ENCODE measurements at places on chromosomes 11 and 22. TPM values are rescaled to one million over a fixed set of nuclear protein-coding genes. Genes with fewer than 3 reads are reported as not detected.

DNA sequence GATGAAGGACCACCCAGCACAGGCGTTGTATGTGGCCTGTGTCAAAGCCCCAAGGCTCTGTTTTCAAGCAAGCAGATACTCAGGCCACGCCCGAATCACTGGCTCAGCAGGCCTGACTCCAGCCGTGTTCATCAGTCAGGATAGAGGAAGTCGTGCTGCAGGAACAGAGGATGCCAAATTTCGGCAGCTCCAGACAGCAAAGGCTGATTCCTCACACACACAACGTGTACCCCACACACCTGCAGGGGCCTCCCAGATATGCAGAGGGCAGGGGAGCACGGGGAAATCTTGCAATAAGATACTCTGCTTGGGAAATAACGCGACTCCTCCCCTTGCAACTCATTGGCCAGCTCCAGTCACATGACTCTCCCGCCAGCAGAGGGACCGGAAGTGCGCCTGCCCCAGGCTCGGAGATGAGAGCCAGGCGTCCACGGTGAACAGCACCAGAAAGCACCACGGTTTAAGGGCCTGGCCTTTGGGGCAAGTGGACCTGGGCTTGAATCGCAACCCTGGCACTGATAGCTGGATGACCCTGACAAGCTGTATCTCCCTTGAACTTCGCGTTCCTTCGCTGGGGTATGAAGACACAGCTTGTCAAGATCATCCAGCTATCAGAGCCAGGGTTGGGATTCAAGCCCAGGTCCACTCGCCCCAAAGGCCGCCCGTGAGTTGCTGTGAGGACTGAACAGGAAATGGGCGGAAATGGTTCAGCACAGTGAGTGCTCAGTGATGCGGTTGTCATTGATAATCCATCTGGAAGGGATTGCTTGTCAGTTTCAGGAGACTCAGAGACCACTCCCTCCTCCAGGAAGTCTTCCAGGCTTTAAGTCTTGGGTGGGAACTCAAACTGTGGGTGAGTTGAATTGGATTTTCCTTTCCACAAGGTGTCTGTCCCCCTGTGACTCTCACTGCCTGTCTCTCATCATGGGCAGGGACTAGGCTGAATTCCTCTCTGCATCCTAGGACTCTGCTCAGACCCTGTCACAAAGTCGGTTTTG, 88.5 kb downstream of the MYEOV start:
- DNase-seq, result peak; percentile 67

DNA sequence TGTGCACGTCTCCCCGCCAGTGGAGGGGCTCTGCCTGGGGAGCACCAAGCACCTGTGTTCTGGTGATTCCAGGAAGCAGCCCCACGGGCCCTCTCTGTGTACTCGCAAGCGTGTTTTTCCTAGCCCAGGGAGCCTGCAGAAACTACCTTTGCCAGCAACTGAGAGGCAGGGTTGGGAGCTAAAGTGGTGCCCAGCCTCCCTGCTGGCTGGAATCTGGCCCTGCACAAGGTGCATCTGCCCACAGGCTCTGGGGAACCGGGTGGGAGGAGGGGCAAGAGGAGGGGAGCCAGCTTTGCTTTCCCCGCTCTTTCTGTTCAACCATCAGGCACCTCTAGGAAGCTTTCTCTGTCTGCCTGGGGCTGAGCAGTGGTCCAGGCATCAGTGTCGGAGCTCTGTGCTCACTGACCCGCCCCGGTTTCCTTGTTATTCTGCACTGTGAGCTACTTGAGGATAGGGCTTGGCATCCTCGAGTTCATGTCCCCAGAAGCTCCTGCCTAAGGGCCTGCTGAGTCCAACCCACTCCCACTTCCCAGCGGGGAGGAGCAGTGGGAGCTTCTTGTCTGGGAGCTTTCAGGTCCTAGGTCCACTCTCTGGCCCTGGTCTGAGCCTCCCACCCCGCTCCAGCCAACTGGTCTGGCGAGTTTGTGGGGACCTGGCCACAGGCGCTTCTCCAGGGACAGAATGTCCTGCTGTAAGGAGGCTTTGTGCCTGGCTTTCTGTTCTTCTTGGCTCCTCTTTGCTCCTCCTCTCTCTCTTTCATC, 14.9 kb downstream of the DAGLA start:
- no peak for DNase-seq

GRCh38 chr11:100948936-100949335, 180.7 kb downstream of the PGR start:
- DNase-seq, result no peak

DNA sequence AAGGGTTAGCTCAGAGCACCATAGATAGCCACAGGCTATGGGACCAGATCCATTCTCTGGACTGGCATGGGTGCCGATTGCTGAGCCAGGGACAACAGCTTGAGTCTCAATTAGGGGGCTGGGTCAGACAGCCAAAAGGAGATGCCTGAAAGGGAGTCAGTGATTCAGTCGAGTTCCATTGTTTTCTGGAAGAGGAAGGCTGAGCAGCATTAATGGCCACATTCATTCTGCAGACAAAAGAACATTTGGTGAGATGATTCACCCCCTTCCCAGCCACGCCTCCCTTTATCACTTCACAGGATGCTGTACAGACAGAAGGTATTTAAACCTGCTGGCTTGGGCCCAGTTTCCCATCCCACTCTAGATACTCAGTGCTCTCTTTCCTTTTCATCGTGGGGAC, 131.9 kb downstream of the ADAMTS15 start:
- no peak for DNase-seq

PKDREJ gene
- 0.18 TPM for total RNA-seq

ANKK1 gene
- 0.98 TPM for total RNA-seq

- peak; percentile 27 for DNase-seq
These were observed 12.1 kb upstream of the XBP1 start for GRCh38 chr22:28812516-28812915.

Measured in sciatic nerve (tissue), 2 donors.